Activated CD4-positive, alpha-beta T cell treated with anti-CD3 and anti-CD28 coated beads, Interleukin-2, amount 10 ng/mL, durations not matched to agents 24 days and 14 days (primary cell): ENCODE measurements at places on chromosomes 7 and 10. TPM values are rescaled to one million over a fixed set of nuclear protein-coding genes. Genes with fewer than 3 reads are reported as not detected.
A peak's percentile ranks its signal among the peaks of the same experiment; 100 is the strongest.

GRCh38 chr10:36888925-36889573 lies 236.3 kb upstream of the ANKRD30A start:
- no peak overlapping the region for H3K27ac ChIP-seq
- no peaks in the 10 kb centered on the region for H3K27me3 ChIP-seq
- no peaks in the 10 kb centered on the region for H3K4me1 ChIP-seq
- peak; percentile 82 for DNase-seq
- H3K36me3 ChIP-seq = no peaks in the 10 kb centered on the region

The NPSR1 gene
- not detected in 2 replicates for total RNA-seq

The CNPY1 gene
- total RNA-seq = not detected in 2 replicates

GRCh38 chr10:132836832-132837540 lies 51.0 kb upstream of the NKX6-2 start:
- H3K27ac ChIP-seq = no peak overlapping the region
- H3K27me3 ChIP-seq = no peaks in the 10 kb centered on the region
- DNase-seq = peak; percentile 79

DNA sequence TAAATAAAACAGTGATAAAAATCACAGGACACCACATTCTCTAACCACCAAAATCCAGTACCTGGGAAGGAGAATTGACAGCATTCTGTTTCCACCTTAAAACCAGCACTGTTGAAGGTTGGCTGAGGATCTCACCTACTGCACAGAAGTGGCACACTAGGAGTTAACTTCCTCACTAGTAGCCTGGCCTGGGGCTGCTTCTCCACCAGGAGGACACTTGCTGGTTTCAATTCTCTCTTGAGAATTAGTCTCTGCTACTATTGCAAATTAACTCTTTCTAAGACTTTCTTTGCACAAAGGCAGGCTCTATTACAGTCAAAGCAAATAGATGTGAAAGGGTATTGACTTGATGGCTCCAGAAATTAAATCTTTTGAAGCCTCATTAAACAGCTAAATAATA lies 2.3 kb upstream of the CTTNBP2 start:
- no peak for DNase-seq
- H3K36me3 ChIP-seq = peaks cover 2% of the 10 kb centered on the region
- H3K4me1 ChIP-seq = peaks cover 6% of the 10 kb centered on the region
- H3K27ac ChIP-seq = no peak overlapping the region
- H3K27me3 ChIP-seq = peaks cover 42% of the 10 kb centered on the region
